Esophagus muscularis mucosa (tissue), 4 donors: ENCODE measurements at places on chromosomes 4 and X. TPM values are rescaled to one million over a fixed set of nuclear protein-coding genes. Genes with fewer than 3 reads are reported as not detected.
A peak's percentile ranks its signal among the peaks of the same experiment; 100 is the strongest.

DNA sequence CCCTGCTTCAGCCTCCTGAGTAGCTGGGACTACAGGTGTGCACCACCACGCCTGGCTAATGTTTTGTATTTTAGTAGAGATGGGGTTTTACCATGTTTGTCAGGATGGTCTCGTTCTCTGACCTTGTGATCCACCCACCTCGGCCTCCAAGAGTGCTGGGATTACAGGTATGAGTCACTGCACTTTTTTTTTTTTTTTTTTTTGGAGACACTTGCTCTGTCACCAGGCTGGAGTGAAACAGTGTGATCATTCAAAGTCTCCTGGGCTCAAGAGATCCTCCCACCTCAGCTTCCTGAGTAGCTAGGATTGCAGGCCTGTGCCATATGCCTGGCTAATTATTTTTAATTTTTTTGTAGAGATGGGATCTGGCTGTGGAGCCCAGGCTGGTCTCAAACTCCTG is 338.8 kb downstream of the PPP3CA start:
- no peak for DNase-seq

DNA sequence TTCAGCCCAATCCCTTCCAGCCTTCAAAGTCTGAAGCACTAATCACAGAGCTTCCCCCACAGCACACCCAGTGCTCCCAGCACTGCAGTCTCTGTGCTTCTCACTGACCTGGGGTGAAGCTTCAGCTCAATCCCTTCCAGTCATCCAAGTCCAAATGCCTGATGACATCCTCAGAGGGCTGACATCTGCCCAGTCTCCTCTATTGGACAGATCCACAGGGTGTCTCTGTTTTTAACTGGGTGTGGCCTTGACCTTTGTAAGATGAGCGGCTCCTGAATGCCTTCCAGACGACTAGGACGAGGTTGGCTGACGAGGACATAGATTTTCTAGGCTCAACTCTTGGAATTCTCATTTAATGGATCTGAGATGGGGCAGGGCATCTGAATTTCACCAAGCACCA is 7.6 kb upstream of the SLC2A9 start:
- DNase-seq = no peak

DNA sequence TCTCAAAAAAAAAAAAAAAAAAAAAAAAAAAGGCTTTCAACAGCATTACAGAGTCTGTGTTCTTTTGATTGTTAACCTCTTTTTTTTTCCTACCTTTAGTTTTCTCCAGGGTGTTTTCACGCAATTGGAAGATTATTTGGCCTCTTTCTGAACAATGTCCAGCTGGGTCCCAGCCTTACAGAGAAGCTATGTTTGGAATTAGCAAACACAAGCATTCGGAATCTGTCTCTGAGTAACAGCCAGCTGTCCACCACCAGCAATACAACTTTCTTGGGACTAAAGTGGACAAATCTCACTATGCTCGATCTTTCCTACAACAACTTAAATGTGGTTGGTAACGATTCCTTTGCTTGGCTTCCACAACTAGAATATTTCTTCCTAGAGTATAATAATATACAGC is 13.3 kb downstream of the TLR3 start:
- DNase-seq = no peak

DNA sequence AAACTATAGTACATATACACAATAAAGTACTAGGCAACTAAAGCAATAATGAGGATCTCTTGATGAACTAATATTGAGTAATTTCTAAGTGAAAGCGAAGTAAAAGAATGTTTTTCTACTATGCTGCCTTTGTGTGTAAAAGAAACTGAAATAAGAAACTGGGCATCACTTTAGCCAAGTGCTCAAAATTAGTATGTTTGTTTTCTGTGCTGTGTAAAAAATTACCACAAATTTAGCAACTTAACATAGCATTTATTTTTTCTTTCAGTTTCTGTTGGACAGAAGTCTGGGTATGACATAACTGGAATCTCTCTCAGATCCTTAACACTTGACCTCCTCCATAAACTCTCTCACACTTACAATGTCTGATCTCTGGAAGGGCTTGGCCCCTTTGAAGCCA is 687.1 kb upstream of the MAGEB2 start:
- DNase-seq = no peak

- no peak for DNase-seq
Observed at GRCh38 chr4:820230-821172, 5.4 kb downstream of the CPLX1 start.

- DNase-seq = peak; percentile 64
Observed at GRCh38 chr4:168773388-168774195, 236.5 kb downstream of the CBR4 start.

- DNase-seq = no peak
Observed at GRCh38 chrX:84047339-84047738, 140.7 kb downstream of the RPS6KA6 start.

- no peak for DNase-seq
Observed at GRCh38 chr4:8039290-8039689, 99.6 kb upstream of the AFAP1 start.

DNA sequence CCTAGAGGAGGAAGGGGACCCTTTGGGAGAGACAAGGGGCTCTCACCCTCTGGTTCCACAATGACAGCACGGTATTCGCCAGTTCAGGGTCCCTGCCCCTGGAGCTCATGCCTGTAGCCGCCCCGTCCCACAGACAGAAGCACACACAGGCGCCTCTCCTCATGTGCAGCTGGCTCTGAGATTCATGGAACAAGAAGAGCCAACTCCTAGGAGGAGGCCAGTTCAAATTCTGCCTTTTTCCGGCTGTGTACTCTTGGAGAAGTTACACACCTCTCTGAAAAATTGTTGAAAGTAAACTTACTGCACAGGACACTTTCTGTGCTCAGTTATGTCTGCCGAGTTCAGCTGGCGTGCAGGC is 15.3 kb downstream of the BLOC1S4 start:
- DNase-seq = no peak

DNA sequence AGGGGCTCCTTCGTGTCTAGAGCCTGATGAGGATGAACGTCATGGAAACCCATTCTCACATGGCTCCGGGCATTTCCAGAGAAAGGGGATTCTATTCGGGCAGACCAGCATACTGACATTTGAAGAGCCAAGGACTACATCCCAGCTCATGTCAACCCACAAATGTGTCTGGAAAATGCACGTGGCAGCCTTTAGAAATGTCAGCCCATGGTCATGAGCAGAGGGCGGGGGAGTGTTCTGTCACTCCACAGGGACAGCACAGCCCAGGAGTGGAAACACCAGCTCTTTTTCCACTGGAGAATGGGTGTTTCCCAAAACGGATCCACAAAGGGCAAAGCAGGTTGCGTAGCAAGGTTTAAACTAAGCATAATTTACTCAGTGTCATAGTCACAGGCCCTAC is 207.0 kb downstream of the BCOR start:
- no peak for DNase-seq

DNA sequence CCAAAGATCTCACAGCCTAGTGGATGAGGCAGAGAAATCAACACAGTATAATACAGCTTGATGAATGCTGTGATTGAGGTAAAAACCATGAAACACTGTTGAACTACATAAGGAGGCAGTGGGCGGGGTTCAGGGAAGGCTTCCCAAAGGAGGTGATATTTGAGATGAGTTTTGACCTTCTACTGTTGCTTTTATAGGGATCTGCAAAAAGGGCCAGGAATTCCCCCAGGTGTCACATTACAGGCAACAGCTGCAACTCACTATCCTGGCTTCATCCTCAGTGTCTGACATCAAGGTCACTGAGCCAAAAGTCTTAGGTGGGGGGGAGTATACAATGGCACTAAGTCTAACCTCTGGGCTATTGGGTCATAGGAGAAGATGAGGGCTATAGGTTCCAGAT is 185.7 kb upstream of the NRK start:
- DNase-seq = no peak

CNGA1 gene
- total RNA-seq = 4.0 TPM

NLRP2B gene
- not detected for total RNA-seq

GAGE13 gene
- total RNA-seq = not detected

MAOB gene
- total RNA-seq = 37.1 TPM

SPON2 gene
- total RNA-seq = 21.3 TPM

MND1 gene
- total RNA-seq = not detected

TMPRSS11F gene
- not detected for total RNA-seq

GYPE gene
- not detected for total RNA-seq

GAB1 gene
- 117 TPM for total RNA-seq

XAGE2 gene
- not detected for total RNA-seq

ZNF157 gene
- total RNA-seq = not detected

SLC10A6 gene
- 3.4 TPM for total RNA-seq

MAOA gene
- total RNA-seq = 636 TPM
